ENCODE measurements at places on chromosomes 4 and X. TPM values are rescaled to one million over a fixed set of nuclear protein-coding genes. Genes with fewer than 3 reads are reported as not detected.
A peak's percentile ranks its signal among the peaks of the same experiment; 100 is the strongest.

DNA sequence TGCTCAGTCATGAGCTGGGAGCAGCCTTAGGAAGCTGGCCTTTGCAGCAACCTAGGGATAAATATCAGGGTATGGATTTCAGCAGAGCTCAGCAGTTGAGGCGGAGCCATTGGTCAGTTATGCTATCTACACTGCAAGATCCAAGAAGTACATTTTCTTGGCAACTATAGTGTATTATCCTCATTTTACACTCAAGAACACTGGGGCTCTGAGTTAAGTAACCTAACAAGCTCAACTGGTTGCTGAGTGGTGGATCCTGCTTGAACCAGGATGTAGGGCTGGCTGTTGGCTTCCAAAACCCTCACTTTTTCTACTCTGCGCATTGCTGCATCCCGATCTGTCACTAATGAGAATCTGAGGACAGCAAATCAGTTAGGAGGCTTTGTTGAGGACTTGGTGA is 1.5 kb upstream of the SCARB2 start:
- H3K36me3 ChIP-seq = peaks cover 2% of the 10 kb centered on the region
- H3K27ac ChIP-seq = no peak overlapping the region
- no peak for DNase-seq

DNA sequence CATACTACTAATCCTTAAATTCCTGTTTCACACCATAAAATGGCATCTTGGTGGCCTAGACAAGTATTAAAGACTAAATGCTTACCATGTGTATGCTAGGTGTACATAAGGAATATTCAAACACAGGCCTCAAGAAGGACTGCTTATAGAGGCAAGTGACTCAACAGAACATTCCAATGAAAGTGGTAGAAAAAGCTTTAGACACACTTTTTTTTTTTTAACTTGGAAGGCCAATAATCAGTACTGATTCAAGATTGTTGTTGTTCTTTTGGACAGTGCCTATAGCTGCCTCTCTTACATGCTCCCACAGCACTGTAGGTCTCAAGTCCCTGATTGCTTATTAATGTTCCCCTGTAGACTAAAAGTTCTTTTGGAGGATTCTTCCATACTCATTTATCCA is 77.6 kb downstream of the FBXL5 start:
- H3K27ac ChIP-seq = no peak overlapping the region
- DNase-seq = no peak
- no peak overlapping the region for H3K4me3 ChIP-seq
- H3K4me1 ChIP-seq = no peaks in the 10 kb centered on the region
- no peaks in the 10 kb centered on the region for H3K36me3 ChIP-seq

GRCh38 chr4:4856071-4857000 is 3.1 kb upstream of the MSX1 start:
- H3K27ac ChIP-seq = peak overlapping the region; percentile 61
- peaks cover 6% of the 10 kb centered on the region for H3K36me3 ChIP-seq
- peaks cover 25% of the 10 kb centered on the region for H3K4me1 ChIP-seq
- H3K27me3 ChIP-seq = peaks cover 82% of the 10 kb centered on the region
- H3K4me3 ChIP-seq = no peak overlapping the region
- DNase-seq = no peak

GRCh38 chr4:78379991-78380729 is 171.4 kb upstream of the ANXA3 start:
- no peak overlapping the region for H3K27ac ChIP-seq
- no peak overlapping the region for H3K4me3 ChIP-seq
- peaks cover 2% of the 10 kb centered on the region for H3K27me3 ChIP-seq
- no peak for DNase-seq
- no peaks in the 10 kb centered on the region for H3K36me3 ChIP-seq
- H3K4me1 ChIP-seq = no peaks in the 10 kb centered on the region

- H3K4me3 ChIP-seq = no peak overlapping the region
- no peak overlapping the region for H3K27ac ChIP-seq
- H3K27me3 ChIP-seq = no peaks in the 10 kb centered on the region
- H3K36me3 ChIP-seq = no peaks in the 10 kb centered on the region
Measured at GRCh38 chr4:176781739-176782100, 11.0 kb downstream of the VEGFC start.

DNA sequence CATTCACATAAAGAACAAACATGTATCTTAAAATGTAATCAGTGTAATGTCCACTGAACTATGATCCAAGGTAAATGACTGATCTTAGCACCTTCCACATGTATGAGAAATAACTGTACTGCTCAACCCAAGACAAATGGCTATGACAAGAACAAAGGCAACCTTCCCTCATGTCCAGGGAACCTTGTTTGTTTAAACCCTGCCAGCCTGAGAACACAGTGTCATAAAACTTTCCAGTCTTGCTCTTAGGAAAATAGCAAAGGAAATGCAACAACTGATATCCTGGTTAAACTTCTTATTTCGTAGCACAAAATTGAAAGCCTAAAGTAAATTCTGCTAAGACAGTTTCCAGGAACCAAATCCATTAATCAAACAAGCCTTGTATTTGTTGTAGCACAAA is 494.3 kb downstream of the IL15 start:
- H3K27me3 ChIP-seq = no peaks in the 10 kb centered on the region
- peaks cover 2% of the 10 kb centered on the region for H3K36me3 ChIP-seq
- no peak for DNase-seq
- no peak overlapping the region for H3K4me3 ChIP-seq
- no peak overlapping the region for H3K27ac ChIP-seq
- peaks cover 2% of the 10 kb centered on the region for H3K4me1 ChIP-seq

GRCh38 chr4:73704314-73705055 is 35.9 kb upstream of the CXCL8 start:
- no peaks in the 10 kb centered on the region for H3K36me3 ChIP-seq
- H3K4me1 ChIP-seq = peaks cover 9% of the 10 kb centered on the region
- no peak for DNase-seq
- no peaks in the 10 kb centered on the region for H3K27me3 ChIP-seq

GRCh38 chr4:16952896-16953630 is 54.6 kb upstream of the LDB2 start:
- H3K4me1 ChIP-seq = no peaks in the 10 kb centered on the region
- peaks cover 3% of the 10 kb centered on the region for H3K27me3 ChIP-seq
- H3K27ac ChIP-seq = no peak overlapping the region
- no peak for DNase-seq
- no peak overlapping the region for H3K4me3 ChIP-seq

DNA sequence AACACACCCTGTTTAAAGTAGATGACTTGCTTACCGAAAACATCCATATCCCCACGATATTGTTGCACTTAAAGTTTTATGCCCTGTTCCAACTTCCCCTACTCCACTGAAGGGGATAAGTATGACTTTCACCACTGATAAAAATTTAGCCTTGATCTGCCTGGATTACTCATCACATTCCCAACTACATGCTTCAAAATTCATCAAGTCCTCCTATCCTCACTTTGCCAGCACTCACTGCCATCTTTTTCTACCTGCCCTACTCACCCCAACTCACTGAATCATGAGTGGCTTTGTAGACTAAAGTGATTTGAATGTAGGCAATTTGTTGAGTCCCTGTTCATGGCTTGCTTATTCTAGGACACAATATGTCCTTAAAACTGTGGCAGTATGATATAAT is 12.2 kb upstream of the GPRIN3 start:
- no peak overlapping the region for H3K27ac ChIP-seq
- H3K27me3 ChIP-seq = no peaks in the 10 kb centered on the region
- no peak for DNase-seq
- peaks cover 7% of the 10 kb centered on the region for H3K36me3 ChIP-seq

DNA sequence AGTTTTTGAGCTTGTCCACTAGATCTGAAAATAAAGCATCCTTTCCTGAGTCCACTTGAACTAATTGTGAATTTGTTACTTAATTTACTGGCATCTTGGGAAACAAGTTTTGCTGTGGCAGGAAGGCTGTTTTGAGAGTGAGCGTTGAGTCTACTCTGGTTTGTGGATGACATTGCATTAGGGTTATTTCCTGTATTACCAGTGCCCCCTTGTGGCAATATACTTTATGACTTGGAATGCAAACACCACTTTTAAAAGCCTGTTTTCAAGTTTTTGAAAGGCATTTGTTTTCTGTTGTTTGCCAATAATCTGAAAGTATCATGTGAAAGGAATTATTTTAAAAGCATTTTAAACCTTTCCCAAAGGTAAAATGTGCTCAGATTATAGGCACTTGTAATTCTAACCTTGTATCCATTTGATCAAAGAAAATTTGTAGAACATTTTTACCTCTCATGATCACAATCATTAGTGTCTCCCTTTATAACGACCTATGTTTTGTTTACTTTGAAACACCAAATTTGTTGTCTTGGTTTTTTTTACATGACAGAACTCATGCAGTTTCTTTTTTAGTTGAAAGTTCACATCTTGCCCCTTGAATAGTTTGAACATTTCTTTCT is 18.0 kb upstream of the CYP2U1 start:
- H3K4me3 ChIP-seq = no peak overlapping the region
- peaks cover 24% of the 10 kb centered on the region for H3K27me3 ChIP-seq
- H3K4me1 ChIP-seq = peaks cover 2% of the 10 kb centered on the region
- H3K27ac ChIP-seq = no peak overlapping the region

GRCh38 chr4:147725673-147726072 is 6.2 kb upstream of the ARHGAP10 start:
- H3K4me3 ChIP-seq = no peak overlapping the region
- peaks cover 20% of the 10 kb centered on the region for H3K27me3 ChIP-seq
- H3K36me3 ChIP-seq = no peaks in the 10 kb centered on the region
- peaks cover 3% of the 10 kb centered on the region for H3K4me1 ChIP-seq
- DNase-seq = no peak

DNA sequence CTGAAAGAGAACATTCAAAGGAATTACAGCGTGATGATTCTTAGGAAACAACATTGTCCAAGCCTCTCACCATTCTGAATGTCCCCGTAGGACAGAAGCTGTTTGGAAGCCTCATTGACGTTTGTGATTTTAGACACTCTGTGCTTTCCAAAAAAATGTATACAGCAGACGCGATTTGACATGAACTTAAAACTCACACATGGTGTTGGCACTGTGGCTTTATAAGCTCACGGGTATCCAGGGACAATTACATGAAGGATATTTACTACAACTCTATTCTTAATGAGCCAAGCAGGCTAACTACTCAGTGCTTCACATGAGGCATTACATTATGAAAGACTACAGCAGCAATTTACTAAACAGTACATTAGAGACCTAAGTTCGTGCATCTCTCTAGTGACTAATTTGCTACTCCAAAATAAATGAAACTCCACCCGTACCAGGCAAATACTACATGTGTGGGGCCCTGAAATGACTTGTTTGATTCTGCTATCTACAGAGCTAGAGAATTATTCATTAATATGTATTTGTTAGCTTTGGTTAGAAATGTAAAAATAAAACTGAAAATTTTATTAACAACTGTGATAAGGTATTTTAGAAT is 620.7 kb downstream of the SPRY1 start:
- H3K36me3 ChIP-seq = no peaks in the 10 kb centered on the region
- no peak overlapping the region for H3K27ac ChIP-seq
- H3K27me3 ChIP-seq = peaks cover 9% of the 10 kb centered on the region

DNA sequence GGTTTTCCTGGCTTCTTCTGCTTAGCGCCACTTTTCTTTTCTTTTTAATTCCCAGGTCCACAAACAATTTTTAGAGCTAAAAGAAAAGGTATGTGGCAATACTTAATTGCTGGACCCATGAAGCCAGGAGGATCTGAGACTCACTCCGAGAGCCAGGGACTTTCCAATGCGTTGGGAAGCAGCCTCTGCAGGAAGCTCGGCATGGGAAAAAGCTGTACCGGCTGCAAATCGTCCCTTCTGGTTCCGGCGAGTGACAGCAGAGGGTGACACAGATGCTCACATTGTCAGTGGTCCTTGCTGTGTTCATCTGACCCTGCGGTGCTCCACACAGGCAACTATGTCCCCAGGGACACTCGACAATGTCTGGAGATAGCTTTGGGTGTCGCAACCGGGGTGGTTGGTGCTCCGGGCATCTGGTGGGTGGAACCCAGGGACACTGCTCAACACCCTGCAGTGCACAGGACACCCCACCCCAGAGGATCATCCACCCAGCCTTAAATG is 164.0 kb downstream of the PRKX start:
- H3K27ac ChIP-seq = no peak overlapping the region
- peaks cover 2% of the 10 kb centered on the region for H3K27me3 ChIP-seq
- DNase-seq = no peak
- H3K36me3 ChIP-seq = no peaks in the 10 kb centered on the region
- H3K4me3 ChIP-seq = no peak overlapping the region
- no peaks in the 10 kb centered on the region for H3K4me1 ChIP-seq

DNA sequence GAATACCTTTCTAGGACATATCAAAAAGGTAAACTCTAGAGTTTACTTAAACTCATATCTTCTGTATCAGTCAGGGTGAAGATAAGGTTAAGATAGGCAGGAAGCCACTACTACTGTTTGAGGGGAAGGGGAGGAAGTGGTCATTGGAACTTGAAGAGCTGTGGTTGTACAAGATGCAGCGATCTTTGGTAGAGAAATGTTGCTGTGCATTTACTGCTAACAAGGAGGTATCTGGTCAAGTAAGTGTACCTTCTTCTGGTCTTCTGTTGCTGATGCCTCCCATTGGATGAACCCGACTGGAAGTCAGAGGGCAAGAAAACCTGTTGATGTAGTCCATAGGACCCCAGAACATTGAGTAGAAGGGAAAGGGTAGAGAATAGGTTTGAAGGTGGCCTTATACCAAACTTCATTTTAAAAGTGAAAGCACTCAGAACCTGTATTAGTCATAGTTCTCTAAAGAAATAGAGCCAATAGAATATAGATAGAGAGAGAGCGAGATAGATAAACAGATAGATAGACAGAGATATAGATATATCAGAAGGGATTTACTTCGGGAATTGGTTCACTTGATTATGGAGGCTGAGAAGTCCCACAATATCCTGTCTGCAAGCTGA is 47.9 kb upstream of the TSPAN5 start:
- peaks cover 51% of the 10 kb centered on the region for H3K36me3 ChIP-seq
- H3K4me3 ChIP-seq = peak overlapping the region; percentile 65
- H3K27ac ChIP-seq = peak overlapping the region; percentile 93
- peaks cover 26% of the 10 kb centered on the region for H3K4me1 ChIP-seq

GRCh38 chr4:113756005-113756410 is 5.5 kb downstream of the CAMK2D start:
- peaks cover 40% of the 10 kb centered on the region for H3K4me1 ChIP-seq
- peaks cover 31% of the 10 kb centered on the region for H3K36me3 ChIP-seq
- H3K4me3 ChIP-seq = no peak overlapping the region
- DNase-seq = no peak
- peak overlapping the region; percentile 75 for H3K27ac ChIP-seq

DNA sequence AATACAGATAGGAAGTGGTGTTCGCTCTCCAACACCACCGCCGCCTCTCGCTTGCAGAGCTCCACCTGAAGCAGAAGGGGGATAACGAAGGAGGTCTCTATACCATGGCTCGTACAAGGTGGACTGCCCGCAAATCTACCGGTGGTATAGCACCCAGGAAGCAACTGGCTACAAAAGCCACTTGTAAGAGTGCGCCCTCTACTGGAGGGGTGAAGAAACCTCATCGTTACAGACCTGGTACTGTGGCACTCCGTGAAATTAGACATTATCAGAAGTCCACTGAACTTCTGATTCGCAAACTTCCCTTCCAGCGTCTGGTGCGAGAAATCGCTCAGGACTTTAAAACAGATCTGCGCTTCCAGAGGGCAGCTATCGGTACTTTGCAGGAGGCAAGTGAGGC is 5.2 kb upstream of the BMP15 start:
- no peak overlapping the region for H3K27ac ChIP-seq
- H3K36me3 ChIP-seq = no peaks in the 10 kb centered on the region
- H3K4me3 ChIP-seq = no peak overlapping the region

GRCh38 chrX:102604327-102604726 is 5.0 kb downstream of the ARMCX5 start:
- no peaks in the 10 kb centered on the region for H3K27me3 ChIP-seq
- no peak overlapping the region for H3K4me3 ChIP-seq
- H3K4me1 ChIP-seq = peaks cover 12% of the 10 kb centered on the region
- no peak overlapping the region for H3K27ac ChIP-seq
- DNase-seq = no peak

C1GALT1C1 gene
- total RNA-seq = 27.7 TPM

UTP3 gene
- total RNA-seq = 28.0 TPM

NPNT gene
- total RNA-seq = not detected

ZC4H2 gene
- 10.7 TPM for total RNA-seq

ODAPH gene
- 0.41 TPM for total RNA-seq

TMSB15A gene
- total RNA-seq = 0.76 TPM

CXorf65 gene
- total RNA-seq = 18.3 TPM

CSAG1 gene
- not detected for total RNA-seq

SLITRK2 gene
- not detected for total RNA-seq

SCML2 gene
- total RNA-seq = 2.6 TPM
